ENCODE measurements at places on chromosomes 11 and 22. TPM values are rescaled to one million over a fixed set of nuclear protein-coding genes. Genes with fewer than 3 reads are reported as not detected.
A peak's percentile ranks its signal among the peaks of the same experiment; 100 is the strongest.

Gene APOL1
- 0.87 TPM for total RNA-seq

Gene C11orf16
- total RNA-seq: not detected

- DNase-seq: peak; percentile 80
Measured at GRCh38 chr11:84714316-84714780, 912.8 kb downstream of the DLG2 start.

- DNase-seq: peak; percentile 18
Measured at GRCh38 chr11:14645015-14645912, 1.7 kb downstream of the PDE3B start.

- no peak for DNase-seq
Measured at GRCh38 chr11:123822032-123822431, 15.9 kb upstream of the OR6M1 start.

DNA sequence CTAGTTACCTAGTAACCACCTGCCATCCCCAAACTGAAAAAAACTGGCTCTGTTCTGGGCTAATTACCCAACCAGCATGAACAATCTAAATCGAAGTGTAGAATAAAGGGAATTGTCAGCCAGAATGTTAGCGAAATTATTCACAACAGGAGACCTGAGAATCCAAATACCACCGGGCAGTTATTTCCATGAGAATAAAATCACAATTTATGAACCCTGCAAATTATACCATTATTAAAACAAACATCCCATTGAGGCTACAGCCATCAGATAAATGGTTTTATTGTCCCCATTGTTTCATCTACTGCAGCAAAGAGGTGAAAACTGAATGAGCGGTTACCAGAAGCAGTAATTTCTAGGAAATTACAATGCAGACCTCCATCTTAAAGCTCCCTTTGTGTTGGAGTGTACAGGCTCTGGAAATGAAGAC is 21.7 kb downstream of the FAM168A start:
- DNase-seq: no peak

Data from A673 (cell line).